Kidney epithelial cell (primary cell): ENCODE measurements at places on chromosomes 16 and 17.

DNA sequence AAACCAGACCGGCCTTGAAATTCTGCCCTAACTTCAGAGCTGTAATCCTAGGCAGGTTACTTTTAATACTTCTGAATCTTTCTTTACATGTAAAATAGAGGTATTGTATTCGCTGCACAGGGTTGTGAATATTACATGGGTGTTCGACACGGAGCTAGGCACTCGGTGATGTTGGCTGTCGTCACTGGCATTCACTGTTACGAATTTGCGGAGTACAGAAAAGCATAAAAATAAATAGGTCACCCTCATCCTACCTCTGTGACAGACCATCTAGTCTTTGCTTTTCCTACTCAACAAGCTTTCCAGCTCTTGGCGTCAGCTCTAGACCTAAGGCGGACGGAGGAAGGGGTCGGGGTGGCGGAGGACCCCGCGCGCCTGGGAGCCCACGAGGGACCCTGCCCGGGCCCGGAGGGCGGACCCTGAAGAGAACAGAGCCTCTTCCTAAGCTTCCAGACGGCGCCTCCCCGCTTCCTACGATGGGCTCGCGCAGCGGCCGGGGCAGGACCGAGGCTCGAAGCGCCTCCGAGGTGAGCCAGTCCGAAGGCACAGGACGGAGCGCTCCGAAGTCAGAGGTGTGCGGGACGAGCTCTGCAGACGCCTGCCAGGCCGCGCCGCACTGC lies 879 bp upstream of the SPG7 start:
- DNase-seq: no peak

DNA sequence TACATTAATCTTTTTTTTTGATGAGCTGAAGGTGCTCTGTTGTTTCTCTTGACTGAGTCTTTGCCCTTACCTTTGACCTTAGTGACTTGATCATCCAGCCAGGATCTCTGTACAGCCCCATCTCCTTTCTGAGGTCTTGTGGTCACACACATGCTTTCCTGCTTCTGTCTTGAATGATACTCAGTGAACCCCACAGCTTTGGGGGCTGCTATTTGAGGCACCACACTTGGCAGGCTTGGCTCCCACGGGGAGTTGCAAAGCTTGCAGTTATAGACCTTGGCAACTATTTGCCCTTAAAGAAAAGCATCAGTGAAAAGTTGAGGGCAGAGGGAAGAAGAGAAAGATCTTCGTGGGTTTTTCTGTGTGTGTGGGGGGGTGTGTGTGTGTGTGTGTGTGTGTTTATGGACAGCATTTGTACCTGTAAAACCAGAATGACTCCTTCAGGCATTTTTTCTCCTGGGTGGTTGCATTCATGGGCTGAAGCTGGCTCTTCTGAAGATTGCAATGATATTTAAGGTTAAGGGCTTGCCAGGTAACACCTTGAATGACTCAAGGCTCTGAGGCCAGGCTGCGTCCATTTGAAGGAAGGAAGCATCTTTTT lies 101.6 kb downstream of the MSI2 start:
- no peak for DNase-seq

- DNase-seq: no peak
Observed at GRCh38 chr16:81738783-81739496, 40.2 kb upstream of the PLCG2 start.

GRCh38 chr17:65219707-65220106 lies 82.5 kb downstream of the RGS9 start:
- DNase-seq: no peak

GRCh38 chr17:75237100-75238014 lies 24.0 kb downstream of the GGA3 start:
- no peak for DNase-seq

DNA sequence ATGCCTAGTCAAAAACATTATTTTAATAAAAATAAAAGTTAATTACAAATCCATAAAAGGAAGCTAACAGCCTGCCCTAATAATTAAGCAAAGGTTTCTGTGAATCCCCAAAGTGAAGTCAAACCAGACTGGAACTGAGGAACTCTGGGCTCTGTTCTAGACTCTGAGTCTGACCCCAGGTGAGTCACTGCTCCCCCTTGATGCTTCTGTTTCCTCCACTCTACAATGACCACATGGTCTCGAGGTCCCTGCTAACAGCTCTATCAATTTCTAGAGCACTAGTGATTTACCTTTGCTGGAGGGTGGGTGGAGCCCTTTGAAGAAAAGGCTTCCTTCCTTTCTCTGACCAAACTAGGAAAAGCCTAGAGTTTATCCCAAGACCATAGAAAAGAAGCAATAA lies 32.4 kb downstream of the XPO6 start:
- DNase-seq: no peak

DNA sequence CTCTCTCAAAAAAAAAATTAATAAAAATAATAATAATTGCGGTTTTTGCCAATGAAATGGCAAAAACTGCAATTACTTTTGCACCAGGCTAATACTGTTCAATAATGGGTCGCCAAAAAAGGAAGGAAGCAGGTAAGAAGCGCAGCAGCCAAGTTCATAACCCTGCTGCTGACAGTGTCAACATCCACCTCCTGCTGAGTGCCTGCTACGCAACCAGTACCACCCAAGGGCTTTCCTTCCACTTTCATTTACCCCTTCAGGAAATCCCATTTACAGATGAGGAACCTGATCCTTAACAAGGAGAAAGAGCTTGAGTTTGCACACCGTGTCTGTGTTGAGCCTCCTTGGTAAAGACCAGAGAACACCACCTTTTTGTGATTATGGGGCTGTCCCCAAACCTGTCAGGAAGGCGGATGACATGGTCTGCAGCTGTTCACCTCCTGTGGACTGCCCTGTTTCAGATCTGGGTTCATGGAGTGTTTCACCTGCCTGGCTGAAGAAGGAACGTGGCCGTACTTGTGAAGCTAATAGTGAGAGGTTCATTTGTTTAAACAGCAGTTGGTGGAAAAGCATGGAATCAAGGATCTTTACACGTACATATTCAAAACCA lies 378.0 kb downstream of the SLC39A11 start:
- no peak for DNase-seq

- no peak for DNase-seq
Observed at GRCh38 chr16:2289282-2289681, 21.4 kb upstream of the RNPS1 start.

DNA sequence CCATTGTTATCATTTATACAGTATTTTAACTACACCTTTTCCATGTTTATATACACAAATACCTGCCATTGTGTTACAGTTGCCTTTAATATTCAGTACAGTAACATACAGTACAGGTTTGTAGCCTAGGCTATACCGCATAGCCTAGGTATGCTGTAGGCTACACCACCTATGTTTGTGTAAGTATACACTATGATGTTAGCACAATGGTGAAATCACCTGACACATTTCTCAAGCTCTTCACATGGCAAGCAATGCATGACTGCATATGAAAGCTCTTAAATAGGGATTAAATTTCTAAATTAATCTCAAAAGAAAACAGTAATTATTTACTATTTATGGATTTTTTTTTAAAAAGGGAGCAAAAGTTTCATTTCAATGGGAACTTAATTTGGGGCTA lies 12.0 kb downstream of the LRRC37B start:
- no peak for DNase-seq

- no peak for DNase-seq
Observed at GRCh38 chr17:74080656-74081582, 122.6 kb upstream of the RPL38 start.

- no peak for DNase-seq
Observed at GRCh38 chr16:11990702-11991390, 14.3 kb downstream of the SNX29 start.

GRCh38 chr16:13012601-13013000 lies 111.2 kb downstream of the SHISA9 start:
- no peak for DNase-seq

- no peak for DNase-seq
Observed at GRCh38 chr16:69078073-69078472, 27.4 kb upstream of the HAS3 start.

DNA sequence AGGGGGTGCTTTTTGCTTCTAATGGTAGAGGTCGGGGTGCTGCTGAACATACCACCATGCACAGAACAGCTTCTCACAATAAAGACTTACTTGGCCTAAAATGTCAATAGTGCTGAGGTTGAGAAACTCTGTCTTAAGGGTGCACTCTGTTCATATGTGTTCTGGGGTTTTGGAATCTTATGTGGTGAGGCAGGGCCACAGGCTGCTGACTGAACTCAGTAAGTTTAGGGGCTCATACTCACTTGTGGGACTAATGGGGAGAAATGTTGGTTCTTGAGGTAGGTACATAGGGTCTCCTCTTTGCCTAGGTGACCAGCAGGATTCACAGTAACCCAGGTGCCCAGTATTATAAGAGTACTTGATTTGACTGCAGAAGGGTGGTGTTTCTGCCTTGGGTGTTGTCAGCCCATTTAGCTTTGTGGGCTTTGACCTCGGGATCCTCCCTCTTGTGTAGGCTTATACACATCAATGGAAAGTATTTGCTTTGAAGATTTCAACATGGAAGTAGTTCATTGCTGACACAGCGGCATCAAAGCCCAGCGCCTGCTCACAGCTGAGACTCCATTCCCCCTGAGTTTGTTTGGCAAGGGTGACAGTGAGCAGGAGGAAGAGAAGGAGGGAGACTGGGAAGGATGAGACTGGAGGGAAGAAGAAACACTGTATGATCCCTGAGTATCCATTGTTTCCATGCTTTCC lies 17.2 kb downstream of the SLC7A6 start:
- no peak for DNase-seq

DNA sequence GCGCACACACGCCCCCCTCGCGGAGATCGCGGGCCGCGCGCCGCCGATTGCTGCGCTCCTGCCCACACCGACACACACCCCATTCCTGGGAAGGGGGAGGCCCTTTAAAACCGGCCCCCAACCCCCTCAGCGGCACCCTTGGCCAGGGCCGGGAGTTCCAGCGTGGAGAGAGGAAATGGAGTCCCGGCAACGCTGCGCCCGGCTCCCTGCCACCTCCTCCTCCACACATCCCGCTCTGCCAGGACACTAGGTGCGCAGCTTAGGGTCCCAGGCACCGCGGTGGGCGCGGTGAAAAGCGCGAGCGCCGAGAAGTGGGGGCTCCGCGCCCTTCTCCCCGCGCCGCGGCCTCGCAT lies 397 bp downstream of the CDC42EP4 start:
- no peak for DNase-seq

DNA sequence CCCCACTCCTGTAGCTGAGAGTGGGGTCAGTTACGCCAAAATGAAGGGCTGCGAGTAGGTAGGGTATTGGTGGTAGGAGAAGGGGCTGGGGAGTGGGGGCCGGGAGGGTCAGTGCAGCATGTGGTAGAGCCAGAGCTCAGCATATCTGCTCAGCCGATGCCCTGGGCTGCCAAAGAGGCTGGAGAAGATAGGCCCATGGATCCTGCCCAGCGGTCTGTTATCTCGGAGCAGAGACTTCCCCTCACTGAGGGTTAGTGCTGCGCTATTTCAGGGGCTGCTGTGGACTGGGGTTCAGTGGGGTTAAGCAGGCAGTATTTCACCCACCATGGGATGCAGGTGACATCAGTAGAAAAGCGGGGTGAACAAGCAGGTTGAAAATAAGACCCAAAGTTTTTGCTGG lies 19.7 kb downstream of the RHBDL3 start:
- DNase-seq: no peak

- no peak for DNase-seq
Observed at GRCh38 chr17:49111934-49112333, 20.6 kb upstream of the B4GALNT2 start.

GRCh38 chr17:9645851-9646545 lies 681 bp downstream of the USP43 start:
- DNase-seq: no peak

GRCh38 chr16:82242201-82242600 lies 72.2 kb upstream of the MPHOSPH6 start:
- DNase-seq: no peak

- no peak for DNase-seq
Observed at GRCh38 chr17:31147507-31148202, 52.9 kb downstream of the NF1 start.

- no peak for DNase-seq
Observed at GRCh38 chr17:37735165-37735564, 9.7 kb downstream of the HNF1B start.

GRCh38 chr17:80023481-80024205 lies 12.0 kb downstream of the TBC1D16 start:
- no peak for DNase-seq

GRCh38 chr17:79276821-79277220 lies 202.2 kb downstream of the ENGASE start:
- no peak for DNase-seq

GRCh38 chr17:519450-520212 lies 167.0 kb upstream of the RPH3AL start:
- DNase-seq: no peak

DNA sequence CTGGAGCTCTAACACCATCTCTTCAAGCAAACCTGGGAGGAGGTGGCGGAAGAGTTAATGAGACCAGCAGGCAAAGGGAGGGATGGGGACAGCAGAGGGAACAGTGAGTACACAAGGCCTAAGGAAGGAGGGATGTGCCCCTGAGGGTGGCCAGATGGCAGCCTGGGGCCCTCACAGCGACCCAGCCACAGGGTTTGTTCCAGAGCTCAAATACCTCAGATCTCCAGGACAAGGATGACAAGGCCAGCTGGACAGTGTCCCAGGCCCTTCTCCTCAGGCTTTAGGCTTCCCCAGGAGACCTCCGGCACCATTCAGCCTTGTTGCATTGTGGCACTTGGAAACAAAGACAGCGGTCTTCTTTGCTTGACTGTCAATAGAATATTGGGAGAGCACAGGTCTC lies 14.9 kb downstream of the CDIP1 start:
- DNase-seq: no peak

DNA sequence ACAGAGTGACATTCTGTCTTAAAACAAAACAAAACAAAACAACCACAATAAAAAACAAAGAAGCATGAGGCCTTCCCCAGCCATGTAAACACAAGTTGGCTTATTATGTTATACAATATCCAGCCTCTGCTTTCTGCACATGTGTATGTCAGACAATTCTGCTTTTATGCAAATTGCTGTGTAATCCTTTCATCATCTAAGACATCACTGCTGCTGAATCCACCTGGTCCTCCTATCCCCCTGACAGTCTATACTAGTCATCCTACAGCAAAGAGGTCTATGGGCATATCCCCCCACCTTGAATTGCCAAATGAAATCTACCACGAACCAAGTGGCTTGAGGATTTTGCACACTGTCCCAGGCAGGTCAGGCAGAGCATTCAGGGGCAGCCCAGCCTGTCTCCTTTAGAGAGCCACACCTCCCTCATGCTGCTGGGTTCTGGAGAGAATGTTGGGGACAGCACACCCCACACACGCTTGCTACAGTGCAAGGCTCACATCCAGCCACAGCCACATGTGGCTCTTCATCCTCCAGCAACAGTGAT lies 339.6 kb upstream of the CDH5 start:
- no peak for DNase-seq
